AG08395 (cell line): ENCODE measurements at places on chromosomes 4 and X.

DNA sequence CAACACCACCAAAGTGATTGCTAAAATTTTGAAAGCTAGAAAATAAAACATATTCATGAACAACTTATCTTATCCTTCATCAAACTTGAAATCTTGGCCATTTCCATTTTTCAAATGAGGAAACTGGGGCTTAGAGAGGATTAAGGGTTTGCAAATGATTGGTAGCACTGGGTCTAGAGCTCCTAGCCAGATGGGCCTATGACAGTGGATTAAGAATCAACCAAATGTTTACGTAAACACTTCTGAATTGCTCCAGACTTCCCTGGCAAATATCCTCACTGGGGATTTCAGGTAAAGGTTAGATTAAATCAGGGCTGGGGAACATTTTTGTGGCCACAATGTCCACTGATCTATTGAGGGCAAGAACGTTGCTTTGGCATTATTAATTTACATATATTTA is 241.2 kb downstream of the ANK2 start:
- no peak for DNase-seq

DNA sequence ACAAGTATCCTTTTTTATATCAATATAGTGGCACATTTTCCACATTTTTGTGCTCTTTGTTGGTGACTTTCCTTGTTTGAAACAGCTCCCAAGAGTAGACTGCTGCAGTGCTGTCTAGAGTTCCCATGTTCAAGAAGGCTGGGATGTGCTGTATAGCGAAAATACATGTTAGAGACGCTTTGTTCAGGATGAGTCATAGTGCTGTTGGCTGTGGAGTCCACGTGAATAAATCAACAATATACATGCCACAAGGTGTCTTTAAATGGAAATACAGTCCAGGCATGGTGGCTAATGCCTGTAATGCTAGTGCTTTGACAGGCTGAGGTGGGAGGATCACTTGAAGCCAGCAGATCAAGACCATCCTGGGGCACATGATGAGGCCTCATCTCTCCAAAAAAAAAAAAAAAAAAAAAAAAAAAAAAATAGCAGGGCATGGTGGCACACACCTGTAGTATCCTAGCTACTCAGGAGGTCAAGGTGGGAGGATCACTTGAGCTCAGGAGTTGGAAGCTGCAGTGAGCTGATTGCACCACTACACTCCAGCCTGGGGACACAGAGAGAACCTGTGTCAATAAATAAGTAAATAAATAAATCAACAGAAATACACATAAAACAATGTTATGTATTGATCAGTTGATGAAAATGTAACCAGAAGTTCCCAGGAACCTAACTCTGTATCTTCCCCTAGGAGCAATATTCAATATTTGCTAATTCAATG is 256.8 kb upstream of the STS start:
- no peak for DNase-seq

DNA sequence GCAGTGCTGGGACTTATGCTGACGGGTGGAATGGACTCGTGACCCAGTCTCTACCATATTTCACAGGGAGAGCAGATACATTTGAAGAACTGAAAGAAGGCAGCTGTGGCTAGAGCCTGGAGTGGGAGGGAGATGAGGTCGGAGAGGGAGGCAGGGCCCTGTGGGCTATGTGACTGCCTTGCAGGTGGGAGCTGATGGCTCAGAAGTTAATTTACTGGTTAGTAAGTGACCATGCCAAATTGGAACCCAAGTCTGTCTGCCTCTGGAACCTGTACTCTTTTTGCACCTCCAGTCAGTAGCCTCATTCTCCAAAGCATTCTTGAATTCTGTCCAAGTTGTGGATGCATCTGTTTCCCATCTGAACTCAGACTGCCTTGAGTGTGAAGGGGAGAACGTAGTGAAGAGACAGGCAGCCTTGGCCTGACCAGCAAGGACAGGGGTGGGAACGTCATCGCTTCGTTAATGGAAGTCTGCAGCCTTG is 92.3 kb downstream of the REPS2 start:
- DNase-seq, result peak; percentile 13

DNA sequence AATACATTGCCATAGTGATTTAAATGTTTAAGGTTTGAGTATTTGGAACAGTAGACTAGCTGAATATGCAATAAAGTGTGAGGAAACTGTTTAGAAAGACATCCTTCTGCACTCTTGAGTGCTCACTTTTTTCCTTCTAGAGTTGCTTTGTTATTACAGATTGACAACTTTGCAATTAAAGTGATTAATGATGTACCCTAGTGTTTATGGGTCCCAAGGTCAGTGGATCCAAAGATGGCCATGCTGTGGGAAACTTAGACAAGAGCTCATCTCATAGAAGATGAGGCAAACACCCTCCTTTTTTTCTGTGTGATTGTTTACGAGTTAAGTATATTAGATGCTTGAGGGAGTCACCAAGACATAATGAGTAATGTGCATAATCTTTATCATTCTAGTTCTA is 118.8 kb downstream of the PDLIM5 start:
- no peak for DNase-seq

GRCh38 chrX:82237328-82237727 is 1035.4 kb downstream of the SH3BGRL start:
- DNase-seq, result no peak

DNA sequence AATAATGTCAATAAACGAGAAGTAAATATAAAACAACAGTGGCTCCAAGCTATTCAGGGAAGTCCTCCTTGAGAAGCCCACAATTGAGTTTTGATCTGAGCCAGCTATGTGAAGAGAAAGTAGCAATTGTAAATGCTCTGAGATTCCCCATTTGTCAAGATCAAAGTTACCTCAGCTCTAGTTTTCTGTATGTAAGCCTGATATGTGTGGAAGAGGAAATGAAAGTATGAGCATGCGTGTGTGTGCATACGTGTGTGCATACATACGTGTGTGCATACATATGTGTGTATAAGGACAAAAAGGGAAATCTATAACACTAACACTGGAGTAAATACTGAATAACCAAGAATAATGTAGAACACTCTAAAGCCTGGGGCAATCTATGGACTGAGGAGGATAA is 130.3 kb downstream of the SCFD2 start:
- no peak for DNase-seq

- no peak for DNase-seq
These were observed 64.2 kb downstream of the PPP2R2C start for GRCh38 chr4:6408263-6408662.

DNA sequence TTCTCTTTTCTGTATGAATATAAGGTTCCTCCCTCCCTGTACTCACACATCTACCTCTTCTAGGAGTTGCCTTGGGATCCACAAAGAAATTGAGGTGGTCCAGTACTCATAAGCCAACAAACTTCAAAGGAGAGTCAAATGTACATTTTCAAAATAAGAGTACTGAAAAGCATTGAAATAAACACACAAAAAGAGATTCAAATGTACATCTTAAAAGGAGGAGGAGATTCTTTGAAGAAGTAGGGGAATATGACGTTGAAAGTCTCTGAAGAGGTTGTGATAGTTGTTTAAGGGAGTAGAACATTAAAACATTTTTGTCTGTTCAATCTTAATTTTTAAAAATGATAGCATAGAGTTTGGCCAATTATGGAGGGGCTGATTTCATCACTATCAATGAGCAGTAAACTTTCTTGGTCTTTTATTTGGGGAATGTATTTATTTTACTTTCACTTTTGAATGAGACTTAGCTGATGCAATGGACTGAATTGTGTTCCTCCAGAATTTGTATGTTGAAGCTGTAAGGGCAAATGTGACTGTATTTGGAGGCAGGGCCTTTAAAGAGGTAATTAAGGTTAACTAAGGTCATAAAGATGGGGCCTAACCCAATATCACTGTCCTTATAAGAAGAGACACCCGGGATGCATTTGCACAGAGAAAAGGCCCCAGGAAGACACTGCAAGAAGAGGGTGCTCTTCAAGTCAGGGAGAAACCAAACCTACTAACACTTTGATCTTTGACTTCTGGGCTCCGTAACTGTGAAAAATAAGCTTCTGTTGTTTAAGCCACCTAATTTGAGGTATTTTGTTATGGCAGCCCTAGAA is 226.3 kb upstream of the PGRMC2 start:
- DNase-seq, result no peak

GRCh38 chr4:110540581-110540980 is 64.6 kb downstream of the ENPEP start:
- DNase-seq, result no peak

- DNase-seq, result no peak
These were observed 9.6 kb upstream of the CCDC149 start for GRCh38 chr4:24922416-24922815.
